Substantia nigra (tissue), 51 donors: ENCODE measurements at places on chromosomes 1 and 21.

GRCh38 chr21:28663754-28664153 lies 328.9 kb downstream of the LTN1 start:
- no peak for DNase-seq

DNA sequence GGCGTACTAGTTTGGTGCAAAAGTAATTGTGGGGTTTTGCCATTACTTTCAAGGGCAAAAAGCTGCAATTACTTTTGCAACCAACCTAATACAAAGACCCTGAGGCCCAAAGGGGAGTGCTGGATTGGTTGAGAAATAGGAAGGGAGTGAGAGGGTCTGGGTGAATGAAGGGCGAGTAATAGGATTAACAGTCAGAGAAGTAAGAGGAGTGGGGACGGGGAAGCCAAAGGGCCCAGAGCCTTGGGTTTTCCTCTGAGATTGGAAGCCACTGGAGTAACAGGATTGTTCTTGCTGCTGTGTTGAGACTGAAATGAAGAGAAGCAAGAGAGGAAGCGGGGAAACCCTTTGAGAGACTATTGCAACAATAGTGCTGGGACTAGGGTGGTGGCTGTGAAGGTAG lies 19.0 kb upstream of the PRELP start:
- no peak for DNase-seq

- no peak for DNase-seq
Measured at GRCh38 chr1:25024615-25025350, 94.7 kb upstream of the RUNX3 start.

DNA sequence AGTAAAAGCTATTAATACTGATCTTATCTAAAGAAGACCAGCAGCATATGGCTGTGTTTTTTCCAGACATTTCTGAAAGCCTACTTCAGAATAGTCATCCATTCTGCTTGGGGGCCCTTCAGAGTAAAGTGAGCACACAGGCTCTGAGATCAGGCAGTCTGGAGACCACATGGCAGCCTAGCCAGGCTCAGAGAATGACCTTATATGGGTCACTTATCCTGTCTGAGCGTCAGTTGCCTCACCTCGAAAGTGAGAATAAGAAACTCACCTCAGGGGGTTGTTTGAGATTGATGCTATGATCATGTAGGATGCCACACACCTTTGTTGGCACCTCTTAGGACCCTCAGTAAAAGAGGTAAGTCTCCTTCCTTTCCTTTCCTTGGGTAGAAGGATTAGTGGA lies 270.4 kb downstream of the GRIK1 start:
- no peak for DNase-seq

GRCh38 chr1:48761986-48762385 lies 14.7 kb downstream of the BEND5 start:
- no peak for DNase-seq

DNA sequence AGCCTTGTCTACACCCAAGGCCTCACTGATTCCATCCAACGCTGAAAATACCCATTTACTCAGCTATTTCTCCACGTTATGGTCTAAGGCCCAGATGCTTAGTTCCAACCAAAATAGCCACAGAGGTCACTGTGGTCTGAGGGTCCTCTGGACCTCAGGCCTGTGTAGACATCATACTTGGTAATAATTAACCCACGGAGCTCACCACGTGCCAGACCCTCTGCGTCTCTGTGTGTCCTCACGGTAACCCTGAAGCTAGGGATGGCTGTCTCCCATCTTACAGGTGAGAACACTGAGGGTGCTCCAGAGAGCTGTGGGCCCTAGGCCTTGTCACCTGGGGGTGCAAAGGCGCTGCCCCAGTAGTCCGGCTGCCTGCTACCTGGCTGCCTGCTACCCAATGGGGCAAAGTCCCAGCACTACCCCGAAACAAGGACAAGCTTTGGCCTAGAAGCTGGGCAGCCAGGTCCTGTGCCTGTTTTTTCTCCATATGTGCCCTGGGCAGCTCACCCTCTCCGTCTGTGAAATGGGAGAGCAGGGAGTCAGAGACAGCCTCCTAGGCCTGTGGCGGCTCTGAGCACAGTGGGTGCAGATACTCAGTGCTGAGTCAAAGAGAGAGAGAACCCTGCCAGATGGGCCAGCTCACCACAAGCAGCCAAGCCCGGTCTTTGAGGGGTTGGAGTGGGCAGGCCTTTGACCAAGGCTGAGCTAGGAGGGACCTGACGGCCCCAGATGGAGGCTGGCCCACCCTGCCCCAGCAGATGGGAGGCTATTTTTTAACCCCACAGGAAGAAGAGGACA lies 17.0 kb upstream of the RUNX3 start:
- no peak for DNase-seq

DNA sequence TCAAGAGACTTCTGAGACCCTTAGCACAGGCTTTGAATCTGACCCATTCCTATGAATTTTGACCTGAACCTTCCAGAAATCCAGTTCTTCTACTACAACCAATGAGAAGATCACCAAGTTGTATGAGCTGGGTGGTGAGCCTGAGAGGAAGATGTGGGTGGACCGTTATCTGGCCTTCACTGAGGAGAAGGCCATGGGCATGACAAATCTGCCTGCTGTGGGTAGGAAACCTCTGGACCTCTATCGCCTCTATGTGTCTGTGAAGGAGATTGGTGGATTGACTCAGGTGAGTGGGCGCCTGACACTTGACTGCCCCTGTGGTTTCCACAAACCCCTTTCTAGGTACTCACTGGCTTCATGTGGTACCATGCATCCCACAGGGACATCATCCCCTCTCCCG lies 20.0 kb upstream of the PIGV start:
- DNase-seq, result no peak

- no peak for DNase-seq
Measured at GRCh38 chr1:9069326-9070100, at the start of gene SLC2A5. Gene SLC2A5, minus strand, starts transcription at chr1:9069635. Its CDS starts 99 bp downstream, at chr1:9069536.

GRCh38 chr1:10606064-10606463 lies 131.3 kb downstream of the PEX14 start:
- no peak for DNase-seq

DNA sequence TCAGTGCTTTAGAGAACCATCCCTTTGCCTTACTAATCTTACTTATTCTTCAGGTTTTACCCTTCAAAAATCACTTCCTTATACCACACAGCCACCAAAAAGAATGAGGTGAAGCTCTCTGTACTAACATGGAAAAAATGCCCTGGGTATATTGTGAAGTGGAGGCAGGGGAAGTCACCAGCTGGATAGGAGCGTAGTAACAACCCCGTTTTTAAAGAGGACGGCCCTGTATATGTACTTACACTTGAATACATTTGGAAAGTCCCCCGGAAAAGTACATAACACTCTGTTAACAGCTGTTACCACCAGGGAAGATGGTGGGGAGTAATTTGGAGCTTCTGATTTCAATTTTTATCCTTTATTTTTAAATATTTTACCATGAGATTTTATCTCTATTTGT lies 28.2 kb upstream of the KHDRBS1 start:
- DNase-seq, result no peak

DNA sequence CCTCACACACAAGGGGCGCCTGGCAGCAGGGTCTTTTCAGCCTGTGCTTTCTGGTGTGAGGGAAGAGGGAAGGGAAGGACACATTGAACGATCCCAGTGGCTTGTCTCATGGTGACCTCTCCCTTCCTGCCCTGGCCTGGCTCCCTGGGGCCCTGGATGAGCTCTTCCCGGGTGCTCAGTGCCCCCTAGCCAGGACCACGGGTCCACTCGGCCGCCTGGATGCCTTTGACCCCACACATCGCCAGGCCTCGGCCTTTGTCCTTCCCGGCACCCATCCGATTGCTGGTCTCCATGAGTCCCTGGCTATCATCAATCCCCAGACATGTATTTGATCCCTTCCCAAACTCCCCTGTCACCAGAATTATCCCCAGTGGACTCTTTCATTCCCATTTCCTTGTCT lies 6.0 kb upstream of the TFF3 start:
- DNase-seq, result no peak

DNA sequence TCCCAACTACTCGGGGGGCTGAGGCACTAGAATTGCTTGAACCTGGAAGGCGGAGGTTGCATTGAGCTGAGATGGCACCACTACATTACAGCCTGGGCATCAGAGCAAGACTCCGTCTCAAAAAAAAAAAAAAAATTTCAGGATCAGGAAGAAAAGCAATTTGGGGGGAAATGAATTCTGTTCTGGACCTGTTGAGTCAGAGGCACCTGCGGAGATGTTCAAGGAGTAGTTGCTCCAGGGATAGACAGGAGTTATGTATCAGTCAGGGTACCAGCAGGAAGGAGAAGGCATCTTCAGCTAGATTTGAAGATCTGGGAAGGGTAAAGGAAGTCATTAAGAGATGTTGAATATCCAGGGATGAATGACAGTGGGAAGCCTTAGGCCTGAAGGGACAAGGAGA lies 2.9 kb upstream of the RHBDL2 start:
- no peak for DNase-seq

DNA sequence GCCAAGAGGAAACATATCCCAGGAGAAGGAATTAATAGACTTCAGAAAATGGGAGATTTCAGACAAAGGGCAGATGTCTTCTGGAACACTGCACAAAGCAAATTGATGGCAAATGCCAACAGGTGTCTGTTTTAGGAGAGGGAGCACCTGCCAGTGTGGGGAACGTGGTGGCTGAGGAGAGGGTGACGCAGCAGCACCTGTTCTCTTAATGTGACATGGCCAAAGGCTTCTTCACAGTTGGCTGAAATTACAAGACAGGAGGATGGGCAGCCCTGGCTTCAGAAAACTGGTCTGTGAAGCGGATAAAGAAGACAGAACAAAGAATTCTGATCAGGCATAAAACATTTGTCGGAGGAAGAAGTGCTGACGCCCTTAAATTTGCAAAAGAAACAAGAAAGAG lies 178.7 kb upstream of the RUNX1 start:
- DNase-seq, result no peak
